ENCODE measurements at places on chromosomes 5 and 9.

- DNase-seq, result no peak
Measured at GRCh38 chr5:35035271-35035670, 12.5 kb downstream of the AGXT2 start.

DNA sequence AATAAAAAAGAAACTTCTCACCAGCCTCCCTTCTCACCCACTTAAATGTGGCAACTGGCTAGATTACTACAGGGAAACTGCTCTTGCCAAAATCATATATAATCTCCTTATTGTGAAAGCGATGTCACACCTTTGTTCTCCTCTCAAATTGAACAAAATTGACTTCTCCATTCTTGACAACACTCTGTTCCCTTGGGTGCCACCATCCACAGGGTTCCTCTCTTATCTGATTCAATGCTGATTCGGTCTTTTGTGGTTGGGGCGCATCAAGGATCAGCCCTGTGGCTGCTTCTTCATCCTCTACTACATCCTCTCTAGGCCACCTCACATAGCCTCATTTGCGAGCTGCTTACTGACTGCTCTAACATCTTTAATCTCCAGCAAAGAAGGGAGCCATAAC, 86.1 kb downstream of the EDIL3 start:
- no peak for DNase-seq

DNA sequence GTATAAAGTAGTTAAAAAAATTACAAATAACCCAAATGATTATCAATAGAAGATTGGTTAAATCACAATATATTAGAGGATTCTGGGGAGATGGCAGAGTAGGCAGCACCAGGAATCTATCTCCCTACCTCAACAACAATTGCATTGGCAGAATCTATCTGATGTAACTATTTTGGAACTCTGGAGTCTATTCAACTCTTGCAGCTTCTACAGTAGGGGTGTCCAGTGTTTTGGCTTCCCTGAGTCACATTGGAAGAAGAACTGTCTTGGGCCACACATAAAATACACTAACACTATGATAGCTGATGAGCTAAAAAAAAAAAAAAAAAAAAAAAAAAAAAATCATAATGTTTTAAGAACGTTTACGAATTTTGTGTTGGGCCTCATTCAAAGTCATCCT, 29.2 kb upstream of the ECM2 start:
- no peak for DNase-seq

DNA sequence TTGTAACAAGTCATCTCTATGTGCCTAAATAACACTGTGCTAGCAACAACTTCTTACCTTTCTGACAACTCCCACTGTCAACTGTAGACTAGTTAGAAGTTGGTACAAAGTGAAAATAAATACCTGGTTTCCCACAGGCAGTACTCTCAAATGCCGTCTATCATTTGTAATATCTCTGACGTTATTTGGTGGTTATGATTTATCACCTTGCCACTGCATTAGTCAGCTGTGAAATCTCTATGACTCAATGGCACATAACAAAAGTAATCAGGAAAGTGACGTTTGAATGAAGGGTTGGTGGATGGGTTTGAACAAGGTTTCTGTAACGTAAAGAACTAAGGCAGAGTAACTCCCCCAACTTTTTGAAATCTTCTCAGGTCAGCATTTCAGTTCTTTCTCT, 592.3 kb downstream of the MAT2B start:
- DNase-seq, result no peak

DNA sequence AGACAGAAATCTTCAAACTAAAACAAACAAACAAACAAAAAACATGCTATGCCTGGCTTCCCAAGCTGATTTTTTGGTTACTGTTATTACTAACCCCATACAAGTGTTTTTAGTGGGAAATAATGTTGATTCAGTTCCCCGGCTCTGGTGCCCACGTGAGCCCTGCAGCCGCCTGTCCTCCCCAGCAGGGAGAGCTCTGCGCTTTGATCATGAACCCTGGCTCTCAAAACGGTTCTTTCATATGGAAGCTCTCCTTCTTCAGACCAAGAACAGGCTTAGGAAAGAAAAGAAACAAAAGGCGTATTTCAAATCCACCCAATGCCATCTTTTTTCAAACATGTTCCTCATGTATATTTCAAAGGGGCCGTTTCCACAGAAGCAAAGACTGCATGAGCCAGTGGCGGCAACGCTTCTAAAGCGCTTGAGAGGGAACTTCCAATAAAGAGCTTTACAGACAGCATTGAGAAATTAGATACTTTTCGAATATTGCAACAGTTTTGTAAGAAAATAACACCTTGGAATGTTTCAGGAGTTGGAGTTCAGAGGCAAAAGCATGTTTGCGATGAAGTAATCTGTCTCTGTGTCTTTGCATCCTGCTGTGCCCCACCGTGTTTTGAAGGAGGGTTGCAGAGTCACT, 74.8 kb downstream of the ICE1 start:
- DNase-seq, result no peak

- no peak for DNase-seq
Measured at GRCh38 chr9:126217797-126218196, 108.8 kb upstream of the MVB12B start.

GRCh38 chr5:165881259-165881658, 2375.8 kb downstream of the MAT2B start:
- no peak for DNase-seq

GRCh38 chr5:172187118-172188032, 649 bp downstream of the STK10 start:
- peak; percentile 67 for DNase-seq

DNA sequence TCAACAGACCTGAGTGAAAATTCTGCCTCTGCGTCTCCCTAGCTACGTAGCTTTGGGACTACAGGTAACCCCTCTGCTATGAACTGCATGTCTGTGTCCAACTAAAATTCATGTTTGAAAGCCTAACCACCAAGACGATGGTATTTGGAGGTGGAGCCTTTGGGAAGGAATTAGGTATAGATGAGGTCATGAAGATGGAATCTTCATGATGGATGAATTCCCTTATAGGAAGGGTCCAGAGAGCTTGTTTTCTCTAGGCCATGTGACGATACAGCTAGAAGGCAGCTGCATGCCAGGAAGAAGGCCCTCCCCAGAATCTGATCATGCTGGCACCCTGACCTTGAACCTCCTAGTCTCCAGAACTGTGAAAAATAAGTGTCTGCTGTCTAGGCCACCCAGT, 296.4 kb downstream of the SLIT3 start:
- no peak for DNase-seq

- DNase-seq, result no peak
Measured at GRCh38 chr9:92764381-92764987, at the start of gene BICD2. BICD2 (minus strand) TSS chr9:92764833; CDS start chr9:92764744, 89 bp downstream.

DNA sequence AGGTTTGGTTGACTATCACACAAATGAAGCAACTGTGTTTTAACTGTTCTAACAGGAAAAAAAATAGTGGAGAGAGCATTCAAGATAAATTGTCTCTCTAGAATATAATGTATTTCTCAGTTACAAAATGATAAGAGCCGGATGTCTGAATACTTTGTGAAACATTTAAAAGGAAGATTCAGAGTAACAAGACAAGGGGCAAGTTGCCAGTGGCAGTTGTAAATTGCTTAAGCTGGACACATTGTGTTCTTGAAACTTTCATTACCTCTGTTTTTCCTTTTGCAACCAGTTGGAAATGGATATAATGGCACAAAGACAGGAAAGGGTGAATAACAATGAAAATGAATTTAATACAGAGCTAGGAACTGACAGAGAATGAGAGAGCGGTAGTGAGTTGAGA, 15.2 kb upstream of the TBCA start:
- no peak for DNase-seq

- no peak for DNase-seq
Measured at GRCh38 chr9:33453286-33453860, 6.0 kb upstream of the AQP3 start.

DNA sequence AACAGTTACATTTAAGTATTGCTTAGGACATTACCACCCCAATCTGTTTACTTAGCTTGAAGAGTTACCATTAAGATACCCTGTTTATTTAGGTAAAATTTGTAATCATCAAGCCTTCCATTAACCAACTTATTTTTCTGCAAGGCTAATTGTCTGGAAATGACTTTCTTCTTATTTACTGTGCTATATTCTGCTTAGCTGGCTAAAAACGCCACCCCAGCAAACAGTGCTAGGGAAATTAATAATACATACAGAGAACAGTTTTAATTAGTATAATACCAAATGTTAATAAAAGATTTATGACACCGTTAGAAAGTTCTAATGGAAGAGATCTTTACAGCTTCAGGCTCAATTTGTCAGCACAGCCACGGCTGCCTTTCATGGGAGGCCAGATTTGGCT, 14.0 kb downstream of the TLX3 start:
- DNase-seq, result no peak

DNA sequence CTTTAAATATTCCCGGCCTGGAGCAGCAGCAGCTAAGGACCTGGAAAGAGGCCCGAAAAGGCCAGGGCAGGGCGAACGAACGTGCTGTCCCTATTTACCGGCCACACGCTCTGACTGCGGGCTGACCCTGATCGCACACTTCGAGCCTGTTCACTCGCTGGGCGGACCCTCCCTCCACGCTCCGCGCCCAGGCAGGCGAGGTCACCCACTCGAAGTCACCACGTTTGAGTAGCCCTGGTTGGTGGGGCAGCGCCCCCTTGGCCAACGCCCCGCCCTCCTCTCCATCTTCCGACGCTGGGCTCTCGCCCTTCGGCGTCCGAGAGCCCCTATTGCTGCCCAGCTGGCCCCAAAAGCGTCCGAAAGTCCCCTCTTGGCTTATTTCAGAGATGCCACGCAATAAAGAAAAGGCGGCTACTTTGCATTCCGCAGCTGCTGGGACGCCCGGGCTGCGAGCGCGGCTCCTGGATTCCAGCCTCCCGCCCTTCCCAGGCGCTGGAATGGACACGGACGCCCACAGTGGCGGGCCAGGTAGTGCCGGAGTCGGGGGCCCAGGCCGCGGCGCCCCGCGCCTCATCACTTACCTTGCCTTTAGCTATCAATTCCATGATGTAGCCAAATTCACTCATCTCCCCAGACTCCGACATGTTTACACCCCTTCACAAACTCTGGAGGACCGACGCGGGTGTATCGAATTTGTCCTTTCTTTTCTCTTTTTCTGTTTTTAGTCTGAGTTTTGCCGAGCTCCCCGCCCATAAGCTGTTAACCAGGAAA, 9.9 kb upstream of the TRIM36 start:
- no peak for DNase-seq

- peak; percentile 24 for DNase-seq
Measured at GRCh38 chr5:669111-669841, 23.9 kb downstream of the TPPP start.

- no peak for DNase-seq
Measured at GRCh38 chr9:16143947-16144890, 591.4 kb downstream of the CCDC171 start.
